ENCODE measurements at places on chromosomes 2 and 18.

GRCh38 chr2:393711-394696, 106.1 kb upstream of the ALKAL2 start:
- DNase-seq = peak; percentile 62

DNA sequence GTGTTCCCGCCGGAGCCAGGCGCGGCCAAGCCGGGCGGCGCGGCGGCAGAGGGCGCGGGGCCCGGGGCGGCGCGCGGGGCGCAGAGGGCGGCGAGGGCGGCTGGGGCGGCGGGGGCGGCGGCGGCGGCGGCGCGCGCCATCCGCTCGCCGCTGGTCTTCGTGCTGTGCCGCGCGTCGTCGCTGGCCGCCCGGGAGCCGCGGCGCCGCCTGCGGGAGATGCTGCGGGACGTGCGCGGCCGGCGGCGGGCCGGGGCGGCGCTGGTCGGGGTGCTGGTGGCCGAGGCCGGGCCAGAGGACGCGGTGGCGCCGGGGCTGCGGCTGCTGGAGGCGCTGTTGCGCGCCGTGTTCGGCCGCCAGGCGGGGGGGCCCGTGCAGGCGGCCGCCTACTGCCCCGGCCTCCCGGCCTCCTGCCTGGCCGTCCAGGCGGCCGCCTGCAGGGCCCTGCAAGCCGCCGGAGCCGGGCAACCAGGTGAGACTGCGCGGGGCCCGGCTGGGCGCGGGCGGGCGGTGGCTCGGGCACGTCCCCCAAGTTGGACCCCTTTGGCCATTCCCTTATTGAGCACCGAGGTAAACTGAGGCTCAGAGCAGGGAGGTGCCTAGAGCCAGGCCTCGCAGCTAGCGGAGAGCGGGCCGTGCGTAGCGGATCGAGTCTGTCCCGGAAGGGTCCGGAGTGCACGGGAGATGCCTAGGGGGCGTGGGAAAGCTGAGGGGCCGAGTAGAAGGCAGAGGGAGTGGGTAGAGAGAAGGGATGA, 584 bp downstream of the C2orf72 start:
- no peak for DNase-seq

GRCh38 chr2:57602733-57603132, 443.9 kb upstream of the VRK2 start:
- no peak for DNase-seq

- no peak for DNase-seq
These were observed 392.2 kb downstream of the ARHGAP15 start for GRCh38 chr2:143521396-143521795.

DNA sequence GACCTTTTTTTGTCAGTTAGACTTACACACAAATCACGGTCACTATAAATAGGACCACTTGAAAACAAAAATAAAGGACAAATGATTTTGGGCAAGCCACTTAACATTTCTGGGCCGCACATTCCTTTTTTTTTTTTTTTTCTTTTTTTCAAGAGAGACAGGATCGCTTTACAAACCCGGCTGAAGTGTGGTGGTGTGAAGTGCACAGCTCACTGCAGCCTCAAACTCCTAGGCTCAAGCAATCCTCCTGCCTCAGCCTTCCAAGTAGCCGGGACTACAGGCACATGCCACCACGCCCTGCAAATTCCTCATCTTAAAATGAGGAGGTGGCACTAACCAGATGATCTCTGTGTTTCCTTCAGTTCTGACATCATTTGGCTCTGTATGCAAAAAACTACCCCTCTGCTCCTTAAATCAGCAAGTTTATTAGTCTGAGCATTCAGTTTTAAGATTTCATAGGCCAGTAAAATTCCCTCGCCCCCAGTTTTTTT, 28.3 kb upstream of the MRO start:
- no peak for DNase-seq
